Ascending aorta (tissue), 2 donors: ENCODE measurements at places on chromosomes 1 and 21. TPM values are rescaled to one million over a fixed set of nuclear protein-coding genes. Genes with fewer than 3 reads are reported as not detected.

The PALMD gene
- total RNA-seq = 34.4 TPM

The NHLH1 gene
- total RNA-seq = not detected

DNA sequence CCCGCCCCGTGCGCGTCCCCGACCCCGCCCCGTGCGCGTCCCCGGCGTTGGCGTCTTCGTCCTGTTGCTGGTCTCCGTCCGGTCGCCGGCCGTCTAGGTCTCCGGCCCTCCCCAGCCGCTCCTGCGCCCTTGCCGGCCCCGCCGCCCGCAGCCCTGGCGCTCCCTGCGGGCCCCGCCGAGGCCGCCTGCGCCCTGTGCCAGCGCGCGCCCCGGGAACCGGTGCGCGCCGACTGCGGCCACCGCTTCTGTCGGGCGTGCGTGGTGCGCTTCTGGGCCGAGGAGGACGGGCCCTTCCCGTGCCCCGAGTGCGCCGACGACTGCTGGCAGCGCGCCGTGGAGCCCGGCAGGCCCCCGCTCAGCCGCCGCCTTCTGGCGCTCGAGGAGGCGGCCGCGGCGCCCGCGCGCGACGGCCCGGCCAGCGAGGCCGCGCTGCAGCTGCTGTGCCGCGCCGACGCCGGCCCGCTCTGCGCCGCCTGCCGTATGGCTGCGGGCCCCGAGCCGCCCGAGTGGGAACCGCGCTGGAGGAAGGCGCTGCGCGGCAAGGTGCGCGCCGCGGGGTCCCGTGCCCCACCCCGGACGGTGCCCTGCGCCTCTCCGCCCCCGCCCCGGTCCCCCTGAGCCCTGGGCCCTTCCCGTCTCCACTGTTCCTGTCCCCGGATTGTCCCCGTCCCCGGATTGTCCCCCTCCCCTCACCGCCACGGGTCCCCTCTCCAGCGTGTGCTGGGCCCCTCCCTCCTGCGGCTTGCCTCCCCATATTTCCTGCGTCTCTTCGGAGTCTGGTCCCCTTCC, at the start of gene RNF187:
TSS of gene RNF187 (plus strand) at position 47 of the 789 bp plus-strand sequence.
- no peak for DNase-seq

GRCh38 chr1:87951409-87951808, 622.7 kb downstream of the LMO4 start:
- no peak for DNase-seq

DNA sequence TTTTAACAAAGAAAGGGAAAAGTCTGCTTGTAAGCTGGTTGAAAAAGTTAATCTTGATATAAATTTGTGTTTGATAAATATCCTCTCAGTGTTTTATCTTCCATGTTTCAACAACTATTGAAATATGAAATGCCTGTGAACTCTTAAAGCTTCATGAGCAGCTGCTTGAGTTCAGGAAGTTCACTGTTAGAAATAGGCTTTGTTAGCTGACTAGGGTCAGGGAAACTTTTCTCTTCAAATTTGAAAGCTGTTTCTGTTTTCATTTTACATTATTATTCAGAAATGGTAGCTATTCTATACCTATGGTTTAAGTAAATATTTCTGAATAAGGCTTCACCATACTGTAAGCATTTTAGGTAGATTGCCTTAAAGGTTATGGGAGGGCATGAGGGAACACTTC, 191.7 kb downstream of the HS2ST1 start:
- DNase-seq = no peak

- no peak for DNase-seq
Measured at GRCh38 chr1:11868331-11868980, 9.7 kb upstream of the NPPB start.

The OLFM3 gene
- total RNA-seq = not detected

The UBASH3A gene
- 0.75 TPM for total RNA-seq

DNA sequence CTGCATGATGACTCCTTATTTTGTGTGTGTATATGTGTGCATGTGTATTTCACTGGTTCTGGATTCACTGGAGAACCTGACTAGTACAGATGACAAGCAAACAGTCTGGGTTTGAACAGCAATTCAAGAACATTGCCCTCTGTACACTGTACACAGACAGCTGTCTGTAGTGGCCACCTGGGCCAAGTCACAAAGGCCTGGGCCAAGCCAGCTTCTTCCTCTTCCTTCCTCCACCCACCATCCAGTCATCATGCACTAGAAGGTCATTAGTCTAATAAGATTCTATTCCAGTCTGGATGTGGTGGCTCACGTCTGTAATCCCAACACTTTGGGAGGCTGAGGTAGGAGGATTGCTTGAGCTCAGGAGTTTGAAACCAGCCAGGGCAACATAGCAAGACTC, 155.9 kb downstream of the ELAVL4 start:
- no peak for DNase-seq

GRCh38 chr1:94143809-94144176, 22.8 kb upstream of the ABCA4 start:
- no peak for DNase-seq

- no peak for DNase-seq
Measured at GRCh38 chr1:45621895-45622523, 1.8 kb downstream of the CCDC17 start.
